Stimulated activated CD4-positive, alpha-beta T cell treated with anti-CD3 and anti-CD28 coated beads, TNF-alpha, amount 100 ng/mL, for 24 hours (primary cell): ENCODE measurements at places on chromosomes 3 and 15.

- DNase-seq = no peak
Measured at GRCh38 chr3:168248383-168249204, 152.9 kb upstream of the GOLIM4 start.

DNA sequence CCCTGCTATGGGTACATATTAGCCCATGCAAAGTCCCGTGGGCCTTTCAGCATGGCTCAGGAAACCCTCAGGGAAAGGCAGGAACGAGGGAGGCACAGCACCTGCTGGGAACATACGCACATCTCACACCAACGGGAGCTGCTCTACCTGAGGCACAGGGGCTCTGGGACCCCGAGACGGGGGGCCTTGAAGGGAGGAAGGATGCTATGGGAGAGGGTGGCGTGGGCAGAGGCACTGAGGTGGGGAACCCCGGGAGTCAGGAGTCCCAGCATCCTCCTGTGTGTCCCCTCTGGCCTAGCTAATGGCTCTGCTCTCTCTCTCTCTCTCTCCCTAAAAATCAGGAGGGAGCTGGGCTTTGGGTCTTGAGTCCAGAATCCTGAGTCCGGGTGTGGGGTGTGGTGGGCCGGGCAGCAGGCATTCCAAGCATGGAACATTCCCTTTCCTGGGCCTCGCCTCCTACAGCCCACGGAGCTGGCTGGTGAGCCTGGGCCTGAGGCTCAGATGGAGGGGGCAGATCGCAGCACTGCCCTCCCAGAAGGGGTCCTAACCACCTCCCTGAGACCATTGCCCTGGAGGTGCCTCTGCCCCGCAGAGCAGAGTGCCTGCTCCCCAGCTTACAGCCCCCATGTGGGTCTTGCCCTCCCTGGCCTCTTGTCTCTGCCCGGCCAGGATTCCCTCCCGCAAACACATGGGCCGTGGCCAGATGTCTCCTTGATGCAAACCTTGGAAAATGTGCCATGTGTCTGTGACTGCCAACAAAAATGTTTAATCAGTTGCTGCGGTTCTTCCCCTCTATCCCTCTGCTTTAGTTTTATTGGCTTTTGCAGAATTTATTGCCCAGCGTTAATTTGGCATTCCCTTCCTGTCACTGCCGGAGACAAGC lies 101.6 kb downstream of the TMEM266 start:
- DNase-seq = no peak

- no peak for DNase-seq
Measured at GRCh38 chr3:70742081-70742480, 429.6 kb upstream of the MDFIC2 start.

DNA sequence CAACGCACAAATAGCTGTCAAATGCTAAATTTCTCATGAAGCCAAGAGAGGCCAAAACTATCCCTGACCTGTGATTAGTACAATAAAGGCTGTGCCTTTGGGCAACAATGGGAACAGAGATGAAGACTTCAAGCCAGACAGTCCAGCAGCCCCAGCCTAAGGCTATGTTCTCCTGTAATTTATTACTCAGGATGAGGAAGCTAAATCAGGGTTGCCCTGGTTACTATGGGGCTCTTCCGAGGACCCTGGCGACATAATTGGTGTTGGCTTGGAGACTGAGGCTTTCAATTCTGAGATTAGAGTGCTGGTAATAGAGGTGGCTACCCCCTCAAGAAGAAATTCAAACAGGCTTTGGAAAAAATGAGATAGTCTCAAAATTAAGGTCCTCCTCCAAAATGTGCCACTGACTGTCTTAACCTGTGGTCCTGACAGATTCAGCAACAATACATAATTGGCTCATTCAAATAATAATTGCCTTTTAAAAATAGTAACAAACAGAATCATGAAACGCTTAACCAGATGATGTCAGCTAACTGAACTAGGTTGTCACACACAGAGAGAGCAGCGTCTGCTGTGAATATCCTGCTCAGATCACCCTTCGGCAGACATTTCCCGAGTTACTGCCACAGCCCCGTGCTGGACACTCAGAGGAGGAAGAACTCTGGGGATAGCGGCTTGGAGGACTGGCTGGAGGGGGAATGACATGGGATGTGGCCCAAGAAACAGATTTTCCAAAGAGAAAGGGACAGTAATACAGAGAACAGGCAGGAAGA lies 43.0 kb downstream of the NSMCE3 start:
- no peak for DNase-seq

DNA sequence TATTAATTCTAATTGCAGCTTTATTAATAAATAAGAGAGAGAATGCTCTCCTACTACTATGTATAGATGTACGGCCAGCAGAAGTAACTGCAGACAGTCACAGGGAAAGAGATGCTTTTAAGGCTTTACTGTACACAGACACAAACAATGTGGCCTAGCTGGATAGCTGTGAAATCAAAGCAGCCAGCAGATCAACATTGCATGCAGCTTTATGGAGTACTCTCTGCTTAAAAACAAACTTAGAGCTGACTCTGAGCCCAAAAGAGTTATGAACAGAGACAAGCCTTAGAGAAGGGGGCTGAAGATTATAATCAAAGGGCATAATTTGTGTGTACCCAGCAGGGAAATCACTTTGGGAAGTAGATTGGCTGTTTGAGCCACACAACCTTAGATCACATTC lies 47.2 kb downstream of the CADM2 start:
- DNase-seq = no peak

DNA sequence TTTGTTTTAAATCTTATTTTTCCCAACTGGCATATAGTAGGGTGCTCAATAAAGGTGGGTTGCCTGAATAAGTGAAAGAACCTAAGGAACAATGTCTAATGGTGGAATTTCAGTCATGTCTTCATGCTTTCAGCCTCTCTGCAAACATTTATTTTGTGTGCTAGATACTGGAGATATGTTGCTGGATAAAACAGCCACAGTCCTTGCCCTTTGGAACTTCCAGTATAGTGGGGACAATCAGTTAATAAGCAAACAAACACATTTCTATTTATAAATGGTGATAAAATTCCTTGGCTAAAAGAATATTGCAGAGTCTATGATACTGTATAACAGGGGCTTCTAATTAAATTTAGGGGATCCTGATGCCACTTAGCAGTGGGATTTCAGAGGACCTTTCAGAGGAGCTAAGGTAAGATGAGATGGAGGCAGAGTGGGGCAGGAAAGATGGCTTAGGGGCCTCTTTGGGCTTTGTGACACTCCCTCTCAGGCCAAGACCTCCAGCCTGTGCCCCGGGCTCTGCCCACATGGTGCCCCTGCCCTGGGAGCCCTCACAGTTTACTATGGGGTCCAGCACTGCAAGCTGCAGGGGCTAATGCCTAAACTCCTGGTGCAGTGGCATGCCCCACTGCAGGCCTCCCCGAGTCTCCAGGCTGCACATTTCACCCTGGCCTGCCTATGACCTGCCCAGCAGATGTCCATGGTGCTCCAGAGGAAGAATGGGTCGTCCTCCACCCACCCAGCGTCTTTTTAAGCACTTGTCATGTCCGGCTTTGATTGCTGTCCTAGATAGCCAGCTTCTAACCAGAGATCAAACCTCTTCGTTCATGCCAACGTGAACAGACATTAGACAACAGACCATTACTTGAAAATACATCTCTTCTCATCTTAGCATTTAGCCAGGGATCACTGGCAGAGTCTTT lies 61.6 kb upstream of the PRR23C start:
- no peak for DNase-seq

DNA sequence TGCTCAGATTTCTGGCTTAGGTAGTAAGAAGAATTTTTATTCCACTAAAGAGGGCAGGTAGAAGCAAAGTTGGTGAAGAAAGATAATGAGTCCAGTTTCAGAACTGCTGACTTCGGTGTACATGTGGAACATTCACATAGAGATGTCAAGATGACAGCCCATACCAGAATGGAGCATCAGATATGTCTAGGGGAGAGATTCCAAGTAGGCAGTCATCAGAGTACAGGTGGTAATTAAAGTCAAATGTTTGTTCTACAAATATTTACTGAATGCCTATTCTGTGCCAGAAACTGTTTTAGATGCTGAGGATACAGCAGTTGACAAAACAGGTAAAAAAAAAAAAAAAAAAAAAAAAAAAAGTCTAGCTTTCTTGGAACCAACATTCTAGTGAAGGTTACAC lies 81.9 kb downstream of the FGF12 start:
- DNase-seq = no peak

- DNase-seq = no peak
Measured at GRCh38 chr15:54131410-54131809, 153.2 kb downstream of the UNC13C start.

- no peak for DNase-seq
Measured at GRCh38 chr15:67307156-67307555, 52.6 kb downstream of the IQCH start.

DNA sequence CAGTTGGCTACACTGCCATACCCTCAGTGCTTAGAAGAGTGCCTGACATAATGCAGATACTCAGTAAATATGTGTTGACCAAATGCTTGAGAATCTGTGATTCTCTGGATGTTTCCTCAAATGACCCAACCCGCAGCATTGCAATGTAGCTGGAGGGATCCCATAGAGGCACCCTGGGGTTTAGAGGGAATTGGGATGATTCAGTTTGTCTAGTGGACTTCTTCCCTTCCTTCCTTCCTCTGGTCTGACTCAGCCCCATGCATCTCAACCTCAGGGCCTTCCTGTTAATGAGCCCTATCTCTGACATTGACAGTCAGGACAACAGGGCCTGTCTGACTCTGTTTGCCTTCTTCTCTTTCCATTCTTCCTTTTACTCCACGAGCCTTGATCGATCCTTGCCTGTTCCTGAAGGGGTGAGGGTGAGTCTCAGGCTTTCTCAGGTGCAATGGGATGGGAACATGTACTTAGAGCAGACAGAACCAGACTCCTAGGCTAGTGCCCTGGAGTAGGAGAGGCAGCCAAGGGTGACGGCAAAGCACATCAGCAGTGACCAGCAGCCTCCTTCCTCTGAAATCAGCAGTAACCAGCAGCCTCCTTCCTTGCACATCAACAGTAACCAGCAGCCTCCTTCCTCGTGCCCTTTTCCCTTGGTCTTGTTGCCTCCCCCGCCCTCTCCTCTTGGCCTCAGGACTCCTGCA lies 78.2 kb downstream of the DGKG start:
- DNase-seq = no peak

DNA sequence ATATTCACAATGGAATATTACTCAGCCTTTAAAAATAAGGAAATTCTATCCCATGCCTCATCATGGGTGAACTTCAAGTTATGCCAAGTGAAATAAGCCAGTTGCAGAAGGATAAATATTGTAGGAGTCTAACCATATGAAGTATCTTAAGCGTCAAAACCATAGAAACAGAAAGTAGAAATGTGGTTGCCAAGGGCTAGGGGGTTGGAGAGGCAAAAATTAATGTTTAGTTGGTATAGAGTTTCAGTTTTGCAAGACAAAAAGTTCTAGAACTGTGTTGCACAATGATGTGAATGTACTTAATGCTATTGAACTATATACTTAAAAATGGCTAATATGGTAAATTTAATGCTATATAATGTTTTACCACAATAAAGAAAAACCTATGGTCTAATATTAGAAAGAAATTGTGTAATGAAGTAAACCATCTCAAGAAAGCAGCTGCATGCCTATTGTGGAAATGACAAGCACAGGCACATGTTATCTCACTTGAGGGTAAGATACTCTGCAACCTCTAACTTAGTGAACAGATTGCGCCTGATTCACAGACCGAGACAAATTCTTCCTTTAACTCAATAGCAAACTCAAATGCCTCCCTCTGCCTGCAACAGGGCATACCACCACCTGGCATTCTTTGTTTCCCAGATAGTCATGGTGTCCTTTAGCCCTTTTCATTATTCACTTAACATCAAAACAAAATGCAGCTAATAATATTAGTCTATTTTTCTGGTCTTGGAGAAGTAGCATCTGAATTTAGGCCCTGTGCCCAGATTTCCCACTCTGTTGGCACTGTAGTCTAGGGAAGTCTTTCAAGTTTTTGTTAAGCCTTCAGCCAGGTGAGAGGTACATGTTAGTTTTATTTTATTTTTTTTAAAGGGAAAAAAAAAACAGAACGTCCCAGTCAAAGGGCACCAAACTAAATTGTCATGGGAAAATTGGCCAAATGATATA lies 80.2 kb upstream of the ACP3 start:
- no peak for DNase-seq

DNA sequence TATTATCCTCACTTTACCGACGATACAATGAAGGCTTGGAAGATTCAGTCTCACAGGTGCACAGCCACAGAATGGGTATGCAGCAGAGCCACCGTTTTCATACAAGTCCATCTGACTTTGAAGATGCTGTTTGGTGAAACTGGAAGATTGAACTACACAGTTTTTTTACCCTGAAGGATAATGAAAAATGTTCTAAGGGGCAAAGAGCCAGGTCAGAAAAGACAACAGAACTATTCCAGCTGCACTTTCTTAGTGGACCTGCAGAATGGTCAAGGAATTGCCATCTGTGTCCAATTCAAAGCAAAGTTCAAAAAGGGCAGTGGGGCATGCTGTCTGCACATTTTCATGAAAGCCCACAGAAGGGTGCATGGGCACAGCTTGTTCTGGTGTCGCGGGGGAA lies 127.6 kb upstream of the PDZRN3 start:
- DNase-seq = no peak

DNA sequence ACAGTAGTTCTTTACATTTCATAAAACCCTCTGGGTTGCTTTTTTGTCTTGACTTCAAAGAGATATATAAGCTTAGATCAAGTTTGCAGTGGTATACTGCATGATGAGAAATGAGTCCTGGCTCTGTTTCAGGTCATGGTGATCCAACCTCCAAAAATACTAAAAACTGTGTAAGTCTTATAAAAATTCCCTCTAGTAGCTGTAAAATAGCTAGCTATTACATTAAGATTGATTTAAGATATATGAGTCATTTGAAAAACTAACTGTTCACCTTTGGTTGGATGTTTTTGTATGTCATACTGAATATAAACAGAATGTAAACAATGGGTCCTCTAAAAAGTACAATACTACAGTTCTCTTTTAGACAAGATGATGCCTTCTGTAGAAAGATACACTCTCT lies 879.2 kb downstream of the ROBO1 start:
- no peak for DNase-seq

- no peak for DNase-seq
Measured at GRCh38 chr15:37056177-37057121, 43.9 kb downstream of the MEIS2 start.

DNA sequence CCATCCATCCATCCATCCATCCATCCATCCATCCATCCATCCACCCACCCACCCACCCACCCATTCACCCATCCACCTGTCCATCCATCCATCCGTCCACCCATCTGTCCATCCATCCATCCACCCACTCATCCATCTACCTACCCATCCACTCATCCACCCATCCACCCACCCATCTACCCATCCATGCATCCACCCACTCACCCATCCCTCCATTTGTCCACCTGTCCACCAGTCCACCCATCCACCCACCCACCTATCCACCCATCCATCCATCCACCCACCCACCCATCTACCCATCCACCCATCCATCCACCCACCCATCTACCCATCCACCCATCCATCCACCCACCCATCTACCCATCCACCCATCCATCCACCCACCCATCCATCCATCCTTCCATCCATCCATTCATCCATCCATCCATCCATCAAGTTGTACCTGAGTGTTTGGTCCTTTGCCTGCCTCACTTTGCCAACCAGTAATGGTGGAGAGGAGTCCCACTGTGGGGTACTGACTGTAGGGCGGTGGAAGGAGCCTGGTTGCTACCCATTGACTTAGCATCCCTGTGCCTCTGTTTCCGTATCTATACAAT lies 17.3 kb downstream of the PSTPIP1 start:
- DNase-seq = no peak
